MG63 (cell line): ENCODE measurements at places on chromosomes 6 and 20. TPM values are rescaled to one million over a fixed set of nuclear protein-coding genes. Genes with fewer than 3 reads are reported as not detected.
A peak's percentile ranks its signal among the peaks of the same experiment; 100 is the strongest.

- DNase-seq = no peak
Observed at GRCh38 chr20:47783828-47784598, 1.3 kb downstream of the SULF2 start.

Gene COL9A3
- total RNA-seq = 2.8 TPM in 1 of 2 replicates, not detected in the other

DNA sequence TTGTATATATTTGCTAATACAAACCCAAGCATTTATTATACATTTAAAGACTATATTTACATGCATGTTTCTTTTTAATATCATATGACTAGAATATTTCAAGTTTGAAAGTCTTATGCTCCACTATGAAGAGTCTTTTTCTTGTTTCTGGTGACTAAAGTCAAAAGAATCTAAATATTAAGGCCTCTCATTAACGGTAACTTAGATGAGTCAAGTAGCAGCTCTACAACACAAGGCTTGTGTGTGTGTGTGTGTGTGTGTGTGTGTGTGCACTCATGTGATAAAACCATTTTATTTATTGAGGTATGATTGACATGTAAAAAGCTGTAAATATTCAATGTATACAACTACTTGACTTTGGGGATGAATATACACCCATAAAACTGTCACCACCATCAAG is 275.6 kb downstream of the TFAP2B start:
- DNase-seq = no peak

Gene MYO6
- total RNA-seq = 3.5 and 4.1 TPM in 2 replicates

- peak; percentile 21 for DNase-seq
Observed at GRCh38 chr20:30811885-30812671, 445.4 kb upstream of the DEFB115 start.

DNA sequence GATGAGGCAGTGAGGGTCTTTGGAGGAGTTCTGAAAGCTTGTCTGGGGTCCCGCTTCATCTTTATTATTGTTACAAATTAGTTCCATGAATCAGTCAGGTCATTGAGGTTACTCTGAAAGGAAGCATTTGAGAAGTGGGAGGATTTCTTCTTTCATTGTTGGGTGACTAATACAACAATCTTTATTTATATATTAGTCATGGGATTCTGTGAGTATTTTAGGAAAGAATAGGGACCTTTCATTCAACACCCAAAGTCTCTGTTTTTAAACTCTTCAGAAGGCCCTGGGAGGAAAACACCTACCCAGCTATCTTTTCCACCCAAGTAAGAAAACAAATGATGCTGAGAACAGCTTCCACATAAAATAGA is 98.3 kb downstream of the SOD2 start:
- no peak for DNase-seq

- DNase-seq = no peak
Observed at GRCh38 chr6:45591890-45592289, 214.2 kb upstream of the SUPT3H start.

Gene HLA-DQB1
- total RNA-seq = not detected in 2 replicates

GRCh38 chr6:21359926-21360325 is 233.6 kb upstream of the SOX4 start:
- no peak for DNase-seq

Gene ZNF341
- 1.0 and 1.5 TPM in 2 replicates for total RNA-seq

DNA sequence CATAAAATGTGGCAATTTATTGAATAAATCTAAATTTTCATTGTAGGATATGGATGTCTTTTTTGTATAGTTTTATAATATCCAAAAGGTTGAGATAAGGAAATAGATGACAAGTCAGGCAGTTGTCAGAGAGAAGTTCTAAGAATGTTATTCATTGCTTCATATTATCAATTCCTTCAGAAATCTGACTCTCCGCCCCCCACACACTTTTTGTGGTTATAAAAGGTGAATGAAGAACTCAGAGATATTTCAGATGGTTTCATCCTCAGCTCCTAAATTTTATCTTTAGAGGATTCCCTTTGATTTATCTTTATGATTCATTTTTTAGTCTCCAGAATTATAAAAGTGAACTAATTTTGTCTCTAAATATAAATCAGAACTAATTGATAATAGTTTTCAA is 136.1 kb upstream of the NOX3 start:
- no peak for DNase-seq

- peak; percentile 83 for DNase-seq
Observed at GRCh38 chr6:159716247-159717096, 10.8 kb upstream of the WTAP start.

GRCh38 chr6:138310821-138311220 is 66.9 kb upstream of the SMIM28 start:
- no peak for DNase-seq

Gene HLA-DMA
- total RNA-seq = 16.8 and 18.9 TPM in 2 replicates

Gene TBX18
- total RNA-seq = 16.4 and 31.6 TPM in 2 replicates

Gene SOX18
- 0.22 and 0.92 TPM in 2 replicates for total RNA-seq

- DNase-seq = no peak
Observed at GRCh38 chr6:133895573-133896343, 6.8 kb downstream of the TCF21 start.

DNA sequence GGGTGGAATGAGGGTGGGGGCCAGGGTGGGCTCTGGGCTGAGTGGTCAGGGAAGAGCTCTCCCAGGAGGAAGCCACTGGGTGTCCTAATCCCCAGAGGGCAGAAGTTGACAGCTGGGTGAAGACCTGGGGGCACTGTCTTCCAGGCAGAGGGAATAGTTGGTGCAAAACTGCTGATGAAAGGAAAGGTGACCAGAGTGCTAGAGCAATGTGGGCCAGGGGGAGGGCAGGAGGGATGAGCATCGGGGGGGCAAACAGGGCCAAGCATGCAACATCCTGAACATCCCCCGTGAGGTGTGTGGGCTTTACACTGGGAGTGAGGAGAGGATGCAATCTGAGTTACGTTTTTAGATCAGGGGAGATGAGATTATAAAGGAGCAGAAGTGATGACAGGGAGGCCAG is 97.8 kb downstream of the NOL4L start:
- no peak for DNase-seq

DNA sequence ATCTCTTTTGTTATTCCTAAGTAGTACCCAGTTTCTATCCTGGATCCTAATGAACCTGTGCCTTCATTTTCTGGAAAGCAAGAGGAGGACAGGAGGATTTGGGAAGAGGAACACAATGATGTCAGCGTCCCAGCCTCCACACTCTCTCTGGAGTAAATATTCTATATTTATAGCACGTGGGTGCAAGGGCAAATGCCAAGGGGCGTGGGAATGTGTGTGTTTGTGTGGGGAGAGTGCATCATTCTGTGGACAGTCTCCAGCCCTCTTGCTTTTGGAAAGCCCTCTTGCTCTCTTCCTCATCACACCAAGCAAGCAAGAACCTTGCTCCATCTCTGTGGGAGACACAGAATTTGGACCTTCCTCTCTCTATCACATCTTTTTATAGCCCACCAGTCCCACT is 103.2 kb upstream of the EMILIN3 start:
- DNase-seq = peak; percentile 36

DNA sequence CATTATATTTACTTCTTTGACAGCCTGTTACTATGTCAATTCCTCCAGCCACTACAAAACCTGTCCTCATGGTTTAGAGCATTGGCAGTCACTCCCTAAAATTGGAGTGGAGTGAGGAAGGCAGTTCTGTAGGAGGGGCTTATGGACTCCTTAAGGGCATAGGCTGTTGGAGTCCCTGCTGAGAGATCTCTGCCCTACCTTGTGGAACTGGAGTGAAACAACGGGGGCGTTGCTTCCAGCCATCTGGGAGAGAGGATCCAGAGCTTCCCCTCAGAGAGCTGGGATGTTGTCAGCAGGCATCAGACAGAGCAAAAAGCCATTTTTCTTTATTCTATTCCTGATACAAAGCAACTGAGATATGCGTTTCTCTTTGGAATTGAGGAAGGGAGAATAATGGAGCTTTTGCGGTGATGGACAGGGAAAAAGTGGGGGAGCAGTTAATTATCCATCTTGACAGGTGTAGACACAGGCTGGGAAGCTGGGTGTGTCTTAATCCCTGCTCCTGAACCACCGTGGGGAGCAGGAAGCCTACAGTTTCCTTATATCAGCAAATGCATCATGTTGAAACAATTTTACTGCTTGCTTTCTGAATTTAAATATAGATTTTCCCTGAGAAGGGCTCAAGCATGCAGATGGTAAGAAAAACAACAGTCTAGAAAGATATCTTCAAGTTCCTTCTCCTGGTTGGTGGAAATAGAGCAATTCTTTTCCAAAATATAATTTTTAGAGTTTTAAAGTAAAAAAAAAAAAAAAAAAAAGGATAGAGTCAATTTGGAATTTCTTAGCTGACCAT is 402.5 kb downstream of the PLCB1 start:
- DNase-seq = no peak

DNA sequence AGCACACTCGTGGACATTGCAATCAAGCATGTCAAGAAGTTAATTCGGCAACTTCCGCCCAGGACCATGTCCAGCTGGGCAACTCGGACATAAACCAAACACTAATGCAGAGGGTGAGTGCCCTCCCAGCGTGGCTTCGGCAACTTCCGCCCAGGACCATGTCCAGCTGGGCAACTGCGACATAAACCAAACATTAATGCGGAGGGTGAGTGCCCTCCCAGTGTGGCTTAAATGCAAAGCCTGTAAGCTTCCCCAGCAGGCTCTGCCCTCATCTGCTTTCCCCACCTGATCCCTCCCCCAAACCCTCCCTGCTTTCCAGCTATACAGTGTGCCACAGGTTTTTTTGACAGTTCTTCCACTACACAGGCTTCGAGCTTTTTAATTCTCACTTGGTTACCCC is 143.4 kb downstream of the PXDC1 start:
- no peak for DNase-seq

DNA sequence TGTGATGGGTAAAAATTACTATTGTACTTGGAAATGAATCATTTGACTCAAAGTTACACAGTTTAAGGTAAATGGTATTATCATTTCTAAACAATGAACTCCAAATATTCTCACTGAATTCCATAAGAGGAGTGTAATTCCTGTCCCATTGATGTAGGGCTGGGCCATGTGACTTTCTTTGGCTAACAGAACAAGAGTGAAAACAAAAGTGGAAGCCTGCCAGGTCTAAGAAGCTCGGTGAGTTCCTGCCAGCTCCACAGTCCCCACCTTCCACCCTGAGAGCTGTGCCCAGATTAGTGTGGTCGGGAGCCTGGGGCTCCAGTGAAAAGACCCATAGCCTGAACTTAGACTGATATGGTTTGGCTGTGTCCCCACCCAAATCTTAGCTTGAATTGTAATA is 24.6 kb downstream of the TBXT start:
- peak; percentile 38 for DNase-seq

DNA sequence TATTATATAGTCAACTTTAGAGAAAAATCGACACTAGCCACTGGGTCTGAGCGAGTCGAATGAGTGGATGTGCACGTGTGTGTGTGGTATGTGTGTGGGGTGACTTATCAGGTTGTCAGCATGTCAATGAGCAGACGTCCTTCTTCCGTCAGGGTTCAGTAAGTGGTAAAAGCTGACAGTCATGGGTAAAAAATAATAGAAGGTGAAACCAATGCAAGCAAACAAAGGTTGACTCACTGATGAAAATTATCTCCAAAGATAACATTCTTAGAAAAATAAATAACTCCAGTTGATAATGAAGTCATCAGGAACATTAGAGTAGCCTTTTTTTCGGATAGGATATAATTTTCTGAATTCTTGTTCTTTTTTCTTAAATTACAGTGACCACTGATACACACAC is 243.8 kb upstream of the FOXQ1 start:
- no peak for DNase-seq
